Astrocyte of the spinal cord (primary cell): ENCODE measurements at places on chromosomes 5 and 9.
A peak's percentile ranks its signal among the peaks of the same experiment; 100 is the strongest.

DNA sequence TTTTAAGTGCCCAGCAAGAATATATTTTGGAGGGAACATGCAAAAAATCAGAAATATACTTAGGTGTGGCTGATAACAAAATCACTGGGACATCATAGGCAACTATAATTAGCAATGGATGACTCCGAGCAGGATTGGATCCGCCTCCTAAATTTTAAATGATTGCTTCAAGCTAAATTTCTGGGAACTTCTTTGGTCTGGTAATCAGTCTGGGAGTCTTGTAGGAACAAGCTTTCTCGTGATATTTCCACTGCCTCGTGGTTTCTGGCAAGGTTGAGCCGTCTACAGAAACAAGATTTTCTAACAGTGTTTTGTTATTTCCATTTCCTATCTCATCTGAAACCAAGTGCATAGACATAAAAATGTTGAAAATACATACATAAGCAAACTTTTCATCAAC, 232.6 kb downstream of the BNC2 start:
- DNase-seq, result peak; percentile 44

DNA sequence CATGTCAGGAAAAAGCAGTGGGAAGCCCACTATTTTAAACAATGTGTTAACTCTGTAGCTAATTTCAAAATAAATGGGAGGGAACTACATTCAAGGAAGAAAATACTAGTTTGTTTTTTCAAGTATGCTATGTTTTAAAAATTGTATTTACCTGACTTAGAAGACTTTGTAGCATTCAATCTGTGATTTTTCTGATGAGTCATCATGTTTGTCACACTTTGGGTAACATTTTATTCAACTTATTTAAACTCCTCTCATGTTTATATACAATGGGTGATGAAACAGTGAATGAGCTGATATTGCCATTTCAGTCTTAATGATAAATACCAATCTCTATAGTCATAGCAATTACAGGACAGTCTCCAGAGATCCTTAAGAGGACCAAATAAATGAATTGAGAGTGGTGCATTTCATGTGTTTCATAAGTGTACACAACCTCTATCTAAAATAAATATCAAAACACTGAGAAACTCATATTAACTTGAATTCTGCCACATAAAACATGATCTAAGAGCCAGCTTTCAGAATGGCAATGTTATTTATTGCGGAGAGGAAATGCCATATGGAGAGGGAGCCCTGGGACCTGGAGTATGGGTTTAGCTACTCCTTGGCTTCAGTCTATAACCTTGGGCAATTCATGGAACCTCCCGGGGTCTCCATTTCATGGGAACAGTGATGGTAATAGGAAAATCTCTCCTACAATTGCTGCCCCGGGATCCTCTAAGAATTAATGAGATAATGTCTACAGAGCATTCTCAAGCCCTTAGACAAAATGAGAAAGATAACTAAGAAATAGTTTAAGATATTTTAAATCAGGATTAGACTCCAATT, 913.9 kb downstream of the TLE4 start:
- DNase-seq, result no peak

GRCh38 chr9:84502066-84502465, 161.5 kb upstream of the SLC28A3 start:
- no peak for DNase-seq

DNA sequence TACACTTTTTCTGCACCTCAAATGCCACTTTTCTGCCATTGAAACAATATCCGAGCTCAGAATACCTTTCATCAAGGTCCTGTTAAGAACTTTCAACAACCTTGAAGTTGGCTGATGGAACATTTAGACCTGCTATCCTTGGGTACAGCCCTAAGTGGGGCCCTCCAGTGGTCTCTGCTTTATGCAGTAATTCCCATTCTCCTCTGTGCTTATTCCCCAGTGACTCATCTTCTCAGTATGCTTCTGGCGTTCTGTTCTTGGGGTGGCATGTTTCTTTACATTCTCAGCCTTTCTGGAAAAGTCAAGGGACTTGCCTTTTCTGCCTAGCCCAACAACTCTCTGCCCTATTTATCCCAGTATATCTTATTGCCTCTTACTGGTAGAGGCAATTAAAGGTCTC, 7.1 kb downstream of the ANP32B start:
- DNase-seq, result peak; percentile 72

GRCh38 chr5:65440456-65440855, 41.3 kb downstream of the ADAMTS6 start:
- DNase-seq, result no peak

- DNase-seq, result no peak
Measured at GRCh38 chr5:173152547-173152946, 8.2 kb downstream of the BNIP1 start.

DNA sequence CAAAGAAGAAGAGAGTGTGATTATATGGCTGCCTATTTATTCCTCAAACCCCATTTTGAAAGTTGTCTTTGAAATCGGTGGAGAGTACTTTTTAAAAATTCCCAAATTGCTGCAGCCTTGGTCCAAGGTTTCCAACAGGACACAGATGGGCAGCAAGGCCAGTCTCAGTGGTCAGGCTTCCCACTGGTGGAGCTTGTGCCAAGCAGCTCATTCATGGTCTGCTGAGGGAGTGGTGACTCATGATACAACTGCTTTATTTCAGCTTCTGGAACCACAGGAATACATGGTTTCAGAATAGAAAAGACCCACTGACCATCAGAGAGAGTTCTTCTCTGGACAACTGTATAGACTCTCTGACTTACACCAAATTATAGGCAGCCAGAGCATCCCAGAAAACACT, 673.1 kb upstream of the KLF4 start:
- DNase-seq, result peak; percentile 91

- no peak for DNase-seq
Measured at GRCh38 chr5:133910571-133910970, 57.9 kb downstream of the C5orf15 start.

DNA sequence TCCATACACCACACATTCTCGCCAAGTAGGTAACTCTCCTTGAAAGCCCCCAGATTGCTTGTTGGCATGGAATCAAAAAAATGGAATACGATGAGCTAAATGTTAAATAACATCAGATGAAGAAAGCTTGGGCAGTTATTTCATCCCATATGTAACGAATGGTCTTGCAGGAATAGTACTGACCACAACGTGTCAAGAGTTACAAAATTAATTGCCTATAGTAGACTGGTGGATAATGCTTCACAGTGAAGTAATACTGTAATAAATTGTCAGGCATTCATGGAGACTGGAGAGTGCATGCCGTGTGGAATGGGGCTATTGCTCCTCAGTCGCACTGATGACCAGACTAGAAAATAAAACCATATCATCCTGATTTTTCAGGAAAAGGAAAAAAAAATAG, 1628.7 kb downstream of the MAT2B start:
- DNase-seq, result no peak

GRCh38 chr5:158272409-158272808, 413.5 kb upstream of the CLINT1 start:
- DNase-seq, result no peak

- no peak for DNase-seq
Measured at GRCh38 chr5:82416512-82416911, 138.4 kb upstream of the RPS23 start.

GRCh38 chr5:117414926-117415325, 840.3 kb upstream of the SEMA6A start:
- no peak for DNase-seq
